HepG2 (cell line): ENCODE measurements at places on chromosomes 12 and 14.
A peak's percentile ranks its signal among the peaks of the same experiment; 100 is the strongest.

- DNase-seq = no peak
Measured at GRCh38 chr12:10750385-10750727, 27.2 kb upstream of the YBX3 start.

- no peak for DNase-seq
Measured at GRCh38 chr12:60693019-60693626, 1097.3 kb downstream of the SLC16A7 start.

- no peak for DNase-seq
Measured at GRCh38 chr14:51069055-51069454, 25.9 kb downstream of the TRIM9 start.

DNA sequence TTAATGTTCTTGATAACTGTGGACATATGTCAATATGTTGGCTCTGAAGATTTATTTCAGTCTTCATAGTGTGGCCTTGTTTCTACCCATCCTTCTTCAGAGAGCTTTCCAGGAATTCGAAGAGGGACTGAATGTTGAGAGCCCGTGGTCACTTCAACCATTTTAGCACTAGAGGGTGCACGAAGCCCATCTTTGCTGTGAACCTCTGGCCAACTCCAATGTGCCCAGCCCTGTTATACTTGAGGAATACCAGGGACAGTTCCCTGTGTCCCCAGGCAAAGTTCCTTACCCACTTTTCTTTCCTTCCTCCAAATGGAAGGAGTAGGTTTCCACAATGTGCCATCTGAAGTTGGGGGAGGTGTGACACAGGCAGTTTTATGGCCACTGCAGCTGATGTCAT, 603.5 kb downstream of the RPL10L start:
- DNase-seq = peak; percentile 4

DNA sequence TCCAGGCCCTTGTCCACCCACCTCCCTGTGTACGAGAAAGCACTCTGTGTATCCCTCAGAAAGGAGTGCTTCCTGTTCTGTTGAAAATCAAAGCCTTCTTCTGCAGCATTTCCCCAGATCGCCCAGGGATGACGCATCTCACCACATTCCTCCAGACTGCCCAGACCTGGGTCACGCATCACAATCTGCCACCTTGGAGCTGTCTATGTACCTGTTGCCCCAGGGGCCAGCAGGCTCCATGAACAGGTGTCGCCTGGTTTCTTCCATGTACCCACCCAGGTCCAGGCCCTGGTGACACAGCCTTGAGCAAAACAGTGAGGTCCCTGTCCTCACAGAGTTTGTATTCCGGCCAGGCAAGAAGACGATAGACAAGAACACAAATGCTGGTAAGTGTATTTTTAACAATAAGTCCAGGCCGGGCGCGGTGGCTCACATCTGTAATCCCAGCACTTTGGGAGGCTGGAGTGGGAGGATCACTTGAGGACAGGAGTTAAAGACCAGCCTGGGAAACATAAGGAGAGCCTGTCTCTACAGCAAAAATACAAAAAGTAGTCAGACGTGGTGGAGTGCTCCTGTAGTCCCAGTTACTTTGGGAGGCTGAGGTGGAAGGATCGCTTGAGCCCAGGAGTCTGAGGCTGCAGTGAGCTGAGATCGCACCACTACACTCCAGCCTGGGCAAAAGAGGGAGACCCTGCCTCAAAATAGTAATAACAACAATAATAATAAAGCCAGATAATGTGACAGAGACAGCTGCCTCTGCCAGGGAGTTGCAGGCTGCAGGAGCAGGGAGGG, 6.8 kb upstream of the PPP1R13B start:
- DNase-seq = no peak
